Heart left ventricle (tissue), 16 donors: ENCODE measurements at places on chromosomes 12 and 14. TPM values are rescaled to one million over a fixed set of nuclear protein-coding genes. Genes with fewer than 3 reads are reported as not detected.

Gene MDGA2
- not detected for polyA plus RNA-seq

GRCh38 chr12:128671528-128672042 is 152.2 kb downstream of the SLC15A4 start:
- no peak for DNase-seq

DNA sequence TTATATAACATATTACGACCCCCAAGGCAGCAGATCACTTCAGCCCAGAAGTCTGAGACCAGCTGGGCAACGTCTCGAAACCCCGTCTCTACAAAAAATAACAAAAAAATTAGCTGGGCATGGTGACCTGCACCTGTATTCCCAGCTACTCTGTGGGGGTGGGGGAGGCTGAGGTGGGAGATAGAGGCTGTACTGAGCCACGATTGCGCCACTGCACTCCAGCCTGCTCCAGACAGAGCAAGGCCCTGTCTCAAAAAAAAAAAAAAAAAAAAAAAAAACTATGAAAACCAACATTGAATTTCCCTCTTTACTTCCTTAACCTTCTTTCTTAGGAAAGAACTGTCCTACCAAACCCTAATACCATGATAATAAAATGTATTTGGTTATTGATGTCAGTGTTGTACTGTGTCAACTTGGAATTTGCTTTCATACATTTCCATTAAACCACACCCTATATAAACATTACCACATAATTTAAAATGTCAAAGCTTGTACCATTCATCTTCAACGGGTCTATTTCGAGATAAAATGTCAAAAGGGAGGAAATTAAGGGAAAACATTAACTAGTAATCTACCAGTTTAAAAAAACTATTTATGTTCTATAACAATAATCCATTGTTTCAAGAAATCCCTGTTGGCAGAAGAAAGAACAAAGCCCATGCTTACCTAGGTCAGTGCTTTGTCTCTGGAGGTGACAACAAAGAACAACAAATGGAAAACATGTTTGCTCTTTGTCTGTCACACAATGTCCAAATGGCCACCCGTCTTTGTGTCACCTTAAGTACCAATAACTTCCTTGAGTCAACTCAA is 17.4 kb downstream of the GALNT4 start:
- DNase-seq: no peak

GRCh38 chr12:119868992-119869391 is 8.1 kb downstream of the CIT start:
- no peak for DNase-seq

GRCh38 chr14:69580009-69580577 is 5.4 kb upstream of the CCDC177 start:
- DNase-seq: no peak

GRCh38 chr14:36952689-36953088 is 219.7 kb downstream of the SLC25A21 start:
- no peak for DNase-seq

Gene MOK
- polyA plus RNA-seq: 18.1 TPM

DNA sequence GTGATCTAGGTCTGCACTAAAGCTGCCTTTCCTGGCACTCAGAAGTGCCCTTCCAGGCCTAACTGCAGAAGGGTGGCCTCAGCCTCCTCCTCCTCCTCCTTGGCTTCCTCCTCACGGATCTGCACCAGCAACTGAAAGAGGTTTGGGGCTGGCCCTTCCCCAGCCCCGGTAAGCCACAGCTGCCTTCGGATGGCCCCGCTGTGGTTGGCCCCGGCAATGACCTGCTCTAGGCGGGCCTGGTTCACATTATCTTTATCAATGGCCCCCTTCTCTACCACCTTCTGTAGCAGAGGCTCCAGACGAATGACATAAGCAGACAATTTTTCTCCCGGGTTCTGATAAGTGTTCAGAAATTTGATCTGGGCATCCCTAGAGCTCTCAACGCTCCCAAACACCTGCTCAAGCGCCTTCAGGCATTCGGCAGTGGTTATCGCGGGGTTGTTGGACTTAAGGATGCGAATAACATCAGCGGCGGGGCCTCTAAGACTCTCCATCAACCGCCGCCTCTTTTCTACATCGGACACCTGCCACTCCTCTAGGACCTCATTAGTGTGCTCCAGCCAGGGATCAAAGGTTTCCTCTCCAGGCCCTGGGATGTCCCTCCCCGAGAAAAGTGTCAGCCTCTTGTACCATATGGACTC is 1.5 kb downstream of the PNMA1 start:
- no peak for DNase-seq

- DNase-seq: no peak
Measured at GRCh38 chr14:77267937-77268699, 2.9 kb downstream of the NGB start.

DNA sequence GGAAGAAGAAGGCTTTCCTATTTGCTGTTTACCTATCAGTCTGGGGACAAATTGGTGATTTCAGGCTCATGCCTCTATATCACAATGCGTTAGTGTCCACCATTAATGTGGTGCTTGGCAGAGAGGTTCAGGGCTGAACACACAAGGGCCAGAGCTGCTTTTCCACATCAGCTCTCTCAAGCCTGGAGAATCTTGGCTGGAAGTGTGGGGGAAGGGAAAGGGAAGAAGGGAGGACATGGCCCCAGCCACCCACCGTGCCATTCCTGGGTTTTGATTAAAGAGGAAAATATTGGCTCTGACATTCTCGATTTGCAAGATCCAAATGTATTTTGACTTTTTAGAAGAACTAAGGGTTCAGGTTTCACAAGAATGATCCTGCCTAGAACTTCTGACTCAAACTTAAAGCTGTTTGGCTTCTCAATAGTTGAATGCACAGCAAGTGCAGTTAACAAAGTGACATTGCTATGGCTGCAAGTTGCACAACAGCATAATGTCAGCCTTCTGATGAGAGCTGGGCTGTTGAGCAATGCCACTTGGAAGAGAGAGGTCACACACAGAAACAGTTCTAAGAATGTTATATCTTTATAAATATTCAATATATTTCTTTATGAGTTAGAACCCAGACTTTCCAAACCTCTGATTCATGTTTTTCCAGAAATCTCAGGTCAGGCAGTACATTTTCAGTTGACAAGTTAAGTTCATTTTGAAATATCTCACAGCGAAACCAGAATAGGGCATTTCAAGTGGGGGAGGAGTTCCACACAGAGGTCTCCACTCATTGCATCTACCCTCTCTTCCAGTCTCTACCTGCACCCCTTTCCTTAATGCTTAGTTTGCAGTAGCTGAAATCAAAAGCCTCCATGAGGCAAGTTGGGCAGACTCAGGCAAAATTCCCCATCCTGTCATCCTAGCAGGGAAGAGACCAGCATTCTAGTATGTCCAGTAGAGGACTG is 25.3 kb downstream of the IGF1 start:
- DNase-seq: no peak

Gene ASCL1
- polyA plus RNA-seq: not detected

DNA sequence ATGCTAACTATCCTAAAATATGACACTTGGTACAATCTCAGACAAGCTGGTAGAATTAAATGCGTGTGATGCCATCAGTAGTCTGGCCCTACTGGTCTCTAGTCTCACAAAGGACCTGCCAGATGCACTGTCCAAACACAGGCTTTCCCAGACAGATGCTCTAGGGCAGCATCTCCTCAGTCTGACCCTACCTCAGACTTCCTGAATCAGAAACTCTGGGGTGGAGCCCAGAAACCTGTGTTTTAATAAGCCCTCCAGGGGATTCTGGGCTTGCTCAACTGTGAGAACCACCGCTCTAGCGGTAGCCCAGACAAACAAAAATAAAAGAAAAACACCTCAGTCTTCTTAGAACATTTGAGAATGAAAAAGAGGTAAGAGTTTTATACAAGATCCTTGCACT is 48.0 kb downstream of the BDKRB1 start:
- no peak for DNase-seq

Gene RDH16
- polyA plus RNA-seq: 0.27 TPM

- DNase-seq: no peak
Measured at GRCh38 chr12:15863984-15864383, 18.2 kb upstream of the STRAP start.

GRCh38 chr14:103679351-103679750 is 35.9 kb downstream of the XRCC3 start:
- DNase-seq: peak; percentile 57

DNA sequence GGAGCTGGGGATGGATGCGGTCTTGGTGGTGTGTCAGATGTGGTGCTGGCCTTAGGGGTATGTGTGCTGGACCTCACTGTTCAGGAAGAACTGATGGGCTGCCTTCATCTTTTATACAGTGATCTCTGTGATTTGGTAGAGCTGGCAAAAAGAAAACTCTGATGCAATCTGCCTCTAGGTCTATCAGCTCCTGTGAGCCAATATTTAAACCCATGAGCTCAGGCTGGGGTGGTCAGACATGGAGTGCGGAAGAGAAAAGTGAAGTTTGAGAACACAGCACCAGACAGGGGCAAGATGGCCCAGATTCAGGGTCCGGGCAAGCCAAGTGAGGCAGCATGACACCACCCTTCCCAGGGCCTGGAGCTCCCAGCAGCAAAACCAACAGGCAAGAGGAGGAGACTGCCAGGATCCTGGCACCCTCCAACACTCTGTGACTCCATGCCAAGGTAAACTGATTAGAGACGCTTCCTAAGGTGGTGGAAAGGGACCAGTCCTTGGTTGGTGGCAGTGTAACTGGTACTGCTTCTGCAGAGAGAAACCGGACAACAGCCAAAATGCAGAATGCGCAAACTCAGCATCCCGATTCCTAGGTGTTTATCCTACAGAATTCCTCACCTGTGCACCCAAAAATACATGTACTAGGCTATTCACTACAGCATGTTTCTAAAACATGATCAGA is 82.3 kb downstream of the CHGA start:
- DNase-seq: no peak

DNA sequence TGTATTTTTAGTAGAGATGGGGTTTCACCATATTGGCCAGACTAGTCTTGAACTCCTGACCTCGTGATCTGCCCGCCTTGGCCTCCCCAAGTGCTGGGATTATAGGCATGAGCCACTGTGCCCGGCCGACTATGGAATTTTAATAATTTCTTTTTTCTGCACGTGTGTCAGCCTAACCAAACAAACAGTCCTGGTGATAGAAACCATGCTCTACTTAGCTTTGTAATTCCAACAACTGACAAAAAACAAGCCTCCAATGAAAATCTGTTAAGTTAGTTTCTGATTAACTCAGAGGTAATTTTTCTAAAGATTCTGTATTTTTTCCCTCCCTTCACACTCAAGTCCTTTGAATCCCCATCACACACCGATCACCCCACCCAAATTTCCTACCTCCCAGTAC is 15.3 kb downstream of the COQ10A start:
- DNase-seq: no peak

- peak; percentile 68 for DNase-seq
Measured at GRCh38 chr12:3680919-3681594, 71.9 kb downstream of the CRACR2A start.
